ENCODE measurements at places on chromosomes 7 and 10.
A peak's percentile ranks its signal among the peaks of the same experiment; 100 is the strongest.

- DNase-seq, result no peak
Measured at GRCh38 chr7:93719546-93719945, 145.0 kb upstream of the CALCR start.

GRCh38 chr10:73879296-73880173 lies 5.2 kb upstream of the CAMK2G start:
- DNase-seq, result peak; percentile 87

DNA sequence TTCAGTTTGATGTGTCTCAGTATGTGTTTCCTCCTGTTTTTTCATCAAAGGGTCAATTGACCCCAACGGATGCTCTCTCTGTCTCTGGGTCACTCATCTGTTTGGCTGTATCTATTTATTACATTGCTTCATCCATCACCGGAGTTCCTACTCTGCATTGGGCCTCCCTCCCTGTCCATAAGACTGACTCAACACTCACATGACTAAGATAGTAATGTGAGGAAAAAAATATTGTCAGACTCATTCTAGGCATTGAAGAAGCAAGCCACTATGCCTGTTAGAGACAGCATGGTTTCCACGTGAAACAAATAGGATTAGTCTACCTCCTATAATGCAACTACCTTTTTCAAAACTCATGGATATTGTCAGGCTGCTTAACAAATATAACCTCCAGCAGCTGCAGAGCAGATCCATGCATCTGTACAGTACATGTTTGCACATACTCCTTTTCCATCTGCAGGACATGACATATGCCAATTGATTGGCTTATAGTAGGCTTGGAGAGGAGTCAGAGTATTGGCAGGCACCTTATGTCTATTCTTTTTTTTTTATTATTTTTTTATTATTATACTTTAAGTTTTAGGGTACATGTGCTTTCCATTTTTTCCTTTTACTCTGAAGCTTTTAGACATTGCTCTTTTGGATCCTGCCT lies 275.2 kb downstream of the LRRTM3 start:
- DNase-seq, result no peak

GRCh38 chr7:42603496-42603895 lies 308.4 kb downstream of the C7orf25 start:
- DNase-seq, result no peak

- no peak for DNase-seq
Measured at GRCh38 chr10:33506838-33507661, 172.6 kb upstream of the NRP1 start.

- no peak for DNase-seq
Measured at GRCh38 chr7:4996696-4997222, 37.8 kb upstream of the MMD2 start.

DNA sequence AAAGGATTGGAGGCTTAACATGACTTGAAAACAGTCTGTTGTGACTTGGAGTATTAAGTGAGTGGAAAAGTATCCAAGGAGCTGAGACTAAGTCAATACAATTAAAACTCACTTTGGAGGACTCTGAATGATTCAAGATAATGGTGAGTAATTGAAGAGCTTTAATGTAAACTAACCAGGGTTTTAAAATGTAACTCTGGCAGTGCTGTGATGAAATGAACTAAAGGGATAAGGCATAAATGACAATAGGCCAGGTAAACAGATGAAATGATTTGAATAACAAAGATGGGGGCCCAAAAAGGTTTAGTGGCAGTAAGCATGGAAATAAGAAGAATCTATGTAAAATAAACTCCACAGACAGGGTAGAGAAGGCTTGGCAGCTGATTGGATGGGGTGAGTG lies 316.5 kb upstream of the CACNA2D1 start:
- DNase-seq, result no peak

DNA sequence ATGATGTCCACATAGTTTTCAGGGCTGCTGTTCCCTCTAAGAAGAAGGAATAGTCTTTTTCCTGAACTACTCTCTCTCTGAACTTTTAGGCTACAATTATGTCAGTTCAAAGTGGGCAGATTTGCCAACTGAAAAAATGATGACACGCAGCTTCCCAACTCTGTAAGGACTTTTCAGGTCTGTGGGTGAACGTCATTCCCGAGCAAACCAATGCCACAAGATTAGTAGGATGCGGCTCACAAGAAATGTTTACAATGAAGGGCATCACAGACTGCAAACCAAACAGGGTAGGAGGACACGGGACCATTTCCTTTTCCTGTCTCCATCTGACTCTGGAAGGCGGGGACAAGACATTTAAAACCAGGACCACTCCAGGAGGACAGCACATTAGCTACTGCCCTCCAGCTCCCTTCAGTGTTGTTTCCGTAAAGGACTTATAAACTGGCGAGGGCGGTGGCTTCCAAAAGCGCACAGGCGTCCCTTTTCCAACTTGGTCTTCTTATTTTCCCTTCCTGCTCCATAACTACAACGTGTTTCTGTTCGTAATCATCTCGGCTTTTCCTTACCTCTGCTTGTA lies 539 bp upstream of the MKLN1 start:
- no peak for DNase-seq

DNA sequence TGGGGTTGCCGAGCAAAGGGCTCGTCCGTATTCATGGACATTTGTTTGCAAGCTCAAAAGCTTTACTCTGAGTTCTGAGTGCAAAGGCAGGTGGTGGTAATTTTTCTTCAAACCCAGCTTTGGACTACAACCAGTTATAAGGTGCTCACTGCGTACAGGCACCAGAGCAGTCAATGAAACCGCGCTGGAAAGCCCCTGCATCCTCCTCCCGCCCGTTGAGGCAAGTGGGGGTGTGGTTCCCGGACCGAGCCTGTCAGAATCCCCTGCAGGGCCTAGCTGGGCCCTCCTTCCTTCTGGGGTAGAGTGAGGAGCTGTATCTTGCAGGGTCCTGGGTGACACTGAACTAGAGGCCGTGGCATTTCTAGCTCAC lies 22.3 kb downstream of the AMZ1 start:
- DNase-seq, result no peak

- DNase-seq, result no peak
Measured at GRCh38 chr10:128211064-128211504, 84.9 kb upstream of the MKI67 start.

DNA sequence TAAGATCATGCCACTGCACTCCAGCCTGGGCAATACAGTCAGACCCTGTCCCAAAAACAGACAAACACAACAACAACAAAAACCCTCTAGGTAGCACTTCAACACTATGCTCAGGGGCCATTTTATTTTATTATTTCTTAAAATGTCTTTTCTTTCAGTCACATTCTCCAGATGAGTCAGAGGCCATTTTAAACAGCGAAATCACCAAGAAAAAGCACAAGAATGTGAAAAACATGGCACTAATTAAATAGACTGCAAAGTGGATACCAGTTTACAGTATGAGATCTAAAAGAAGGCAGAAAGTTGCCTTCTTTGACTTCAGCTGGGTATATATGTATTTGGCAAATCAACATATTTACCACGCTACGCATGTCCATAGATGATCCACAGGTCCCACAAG lies 6.1 kb upstream of the FGL2 start:
- no peak for DNase-seq

GRCh38 chr10:128972036-128972405 lies 495.0 kb upstream of the MGMT start:
- no peak for DNase-seq

GRCh38 chr7:29484280-29484679 lies 79.4 kb upstream of the PRR15 start:
- DNase-seq, result no peak

- no peak for DNase-seq
Measured at GRCh38 chr10:64379898-64380297, 858.7 kb downstream of the REEP3 start.

- no peak for DNase-seq
Measured at GRCh38 chr7:123079021-123079420, 83.5 kb upstream of the TAS2R16 start.

GRCh38 chr7:66539902-66540375 lies 88.7 kb upstream of the KCTD7 start:
- no peak for DNase-seq

DNA sequence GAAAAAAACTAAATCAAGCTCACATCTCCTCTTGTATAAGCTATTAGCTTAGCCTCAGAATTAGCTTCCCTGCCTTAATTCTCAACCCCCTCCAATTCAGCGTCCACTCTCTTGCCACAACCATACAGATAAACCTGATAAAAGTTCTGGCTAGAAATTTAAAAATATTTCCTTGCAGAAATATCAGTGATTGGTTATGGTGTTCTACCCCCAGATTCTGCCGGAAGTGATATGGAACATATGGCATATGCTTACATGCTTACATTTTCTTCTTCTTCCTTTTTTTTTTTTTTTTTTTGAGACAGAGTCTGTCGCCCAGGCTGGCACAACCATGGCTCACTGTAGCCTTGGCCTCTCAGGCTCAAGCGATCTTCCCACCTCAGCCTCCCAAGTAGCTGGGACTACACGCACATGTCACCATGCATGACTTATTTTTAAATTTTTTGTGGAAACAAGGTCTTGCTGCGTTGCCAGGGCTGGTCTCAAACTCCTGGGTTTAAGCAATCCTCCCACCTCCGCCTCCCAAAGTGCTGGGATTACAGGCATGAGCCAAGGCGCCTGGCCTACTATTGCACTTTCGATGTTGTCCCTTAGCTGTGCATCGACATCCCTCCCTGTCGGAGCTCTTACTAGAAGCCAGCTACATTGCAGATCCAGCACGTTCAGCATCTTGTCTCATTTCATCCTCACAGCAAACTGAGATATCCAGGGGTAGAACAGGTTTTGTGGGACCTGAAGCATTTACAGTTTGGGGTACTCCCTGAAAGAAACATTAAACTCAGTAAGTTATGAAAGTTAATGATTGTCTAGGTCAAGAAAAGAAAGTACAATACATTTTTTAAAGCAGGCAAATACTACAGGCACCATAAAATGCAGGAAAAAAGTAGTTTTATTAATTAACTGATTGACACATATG lies 205.6 kb upstream of the TCF7L2 start:
- no peak for DNase-seq

- no peak for DNase-seq
Measured at GRCh38 chr10:86553639-86554038, 32.0 kb upstream of the WAPL start.

DNA sequence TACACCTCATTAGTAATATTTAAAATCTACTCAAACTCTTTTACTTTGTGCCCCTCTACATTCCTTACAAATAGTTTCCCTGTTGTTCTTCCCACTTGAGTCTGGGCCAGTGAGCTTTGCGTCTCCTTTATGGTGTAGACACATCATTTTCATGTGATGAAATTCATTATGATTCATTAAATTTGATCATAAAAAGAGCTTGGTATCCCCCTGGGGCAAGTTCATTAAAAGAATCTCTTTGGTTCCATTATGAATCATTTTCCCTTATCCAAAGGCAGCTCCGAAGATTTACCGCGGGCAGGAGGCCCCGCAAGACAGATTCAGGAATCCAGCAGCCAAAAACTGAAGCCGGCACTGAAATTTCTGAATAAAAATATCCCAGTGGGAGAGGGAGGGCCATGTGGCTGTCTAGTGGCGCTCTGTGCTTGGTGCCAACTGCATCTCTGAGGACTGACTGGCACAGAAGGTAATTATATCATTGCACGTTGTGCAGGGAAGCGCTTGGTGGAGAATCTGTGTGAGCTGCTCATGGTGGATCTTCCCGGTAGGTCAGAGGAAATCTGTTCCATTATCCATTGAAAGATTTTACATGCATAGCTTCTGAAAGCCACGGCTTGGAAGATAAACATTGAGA lies 151.4 kb upstream of the PITRM1 start:
- no peak for DNase-seq

- DNase-seq, result no peak
Measured at GRCh38 chr7:155469-155900, 36.9 kb upstream of the FAM20C start.

DNA sequence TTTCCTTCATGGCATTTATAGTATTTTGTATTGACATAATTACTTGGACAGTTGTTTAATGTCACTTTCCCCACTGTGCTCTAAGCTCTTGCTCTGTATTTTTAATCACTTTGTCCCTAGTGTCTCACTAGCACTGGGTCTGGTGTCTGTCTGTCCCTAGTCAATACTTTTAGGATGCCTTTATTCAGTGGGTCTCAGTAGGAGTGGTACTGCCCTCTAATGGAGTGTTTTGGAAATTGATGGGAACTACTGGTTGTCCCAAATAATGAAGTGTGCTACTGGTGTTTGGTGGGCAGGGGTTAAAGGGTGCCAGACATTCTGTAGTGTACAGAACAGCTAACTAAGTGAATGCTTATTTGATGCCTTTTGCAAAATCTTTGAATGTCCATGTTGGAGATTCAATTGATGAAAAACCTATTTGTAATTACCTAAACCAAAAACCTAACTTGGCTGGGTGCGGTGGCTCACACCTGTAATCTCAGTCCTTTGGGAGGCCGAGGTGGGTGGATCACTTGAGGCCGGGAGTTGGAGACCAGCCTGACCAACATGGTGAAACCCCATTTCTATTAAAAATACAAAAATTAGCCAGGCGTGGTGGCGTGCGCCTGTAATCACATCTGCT lies 33.3 kb downstream of the CDK14 start:
- no peak for DNase-seq

GRCh38 chr10:34186745-34187144 lies 628.4 kb downstream of the PARD3 start:
- DNase-seq, result no peak

DNA sequence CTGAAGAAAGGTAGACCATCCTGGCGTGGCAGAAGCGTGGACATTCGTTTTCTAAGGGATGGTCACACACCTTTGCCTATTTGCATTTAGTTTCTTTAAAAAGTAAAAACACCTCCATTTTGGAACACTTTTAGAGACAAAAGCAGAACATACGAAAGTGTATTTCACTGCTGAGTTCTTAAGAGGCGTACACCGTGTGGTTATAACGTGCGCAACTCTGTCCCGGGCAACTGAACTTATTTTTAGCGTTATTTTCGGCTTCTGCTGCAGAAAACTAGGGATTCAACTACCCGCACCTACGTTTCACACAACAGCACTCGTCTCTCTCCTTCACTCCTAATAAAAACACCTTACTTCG lies 557 bp upstream of the LSM8 start:
- no peak for DNase-seq

DNA sequence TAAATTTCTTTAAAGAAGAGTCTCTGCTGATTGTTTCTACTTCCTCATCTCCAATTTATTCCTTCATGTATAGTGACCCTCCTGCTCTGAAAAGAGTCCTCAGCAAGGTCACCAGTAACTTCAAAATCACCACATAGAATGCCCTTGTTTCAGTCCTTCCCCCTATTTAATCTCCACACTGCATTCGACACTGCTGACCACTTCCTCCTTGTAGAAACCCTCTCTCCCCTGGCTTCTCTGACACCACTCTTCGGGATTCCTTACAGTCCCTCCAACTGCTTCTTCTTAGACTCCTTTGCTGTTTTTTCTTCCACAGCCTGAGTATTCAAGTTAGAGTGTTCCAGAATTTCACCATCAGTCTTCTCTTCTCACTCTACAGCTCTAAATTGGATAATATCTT lies 89.5 kb downstream of the VPS41 start:
- no peak for DNase-seq

Data from ecto neural progenitor cell (in vitro differentiated cells).